Stimulated activated CD4-positive, alpha-beta T cell treated with anti-CD3 and anti-CD28 coated beads, Interleukin-12 subunit alpha, Interleukin-12 subunit beta, amount 100 ng/mL, for 4 hours (primary cell): ENCODE measurements at places on chromosomes 6 and 20.

DNA sequence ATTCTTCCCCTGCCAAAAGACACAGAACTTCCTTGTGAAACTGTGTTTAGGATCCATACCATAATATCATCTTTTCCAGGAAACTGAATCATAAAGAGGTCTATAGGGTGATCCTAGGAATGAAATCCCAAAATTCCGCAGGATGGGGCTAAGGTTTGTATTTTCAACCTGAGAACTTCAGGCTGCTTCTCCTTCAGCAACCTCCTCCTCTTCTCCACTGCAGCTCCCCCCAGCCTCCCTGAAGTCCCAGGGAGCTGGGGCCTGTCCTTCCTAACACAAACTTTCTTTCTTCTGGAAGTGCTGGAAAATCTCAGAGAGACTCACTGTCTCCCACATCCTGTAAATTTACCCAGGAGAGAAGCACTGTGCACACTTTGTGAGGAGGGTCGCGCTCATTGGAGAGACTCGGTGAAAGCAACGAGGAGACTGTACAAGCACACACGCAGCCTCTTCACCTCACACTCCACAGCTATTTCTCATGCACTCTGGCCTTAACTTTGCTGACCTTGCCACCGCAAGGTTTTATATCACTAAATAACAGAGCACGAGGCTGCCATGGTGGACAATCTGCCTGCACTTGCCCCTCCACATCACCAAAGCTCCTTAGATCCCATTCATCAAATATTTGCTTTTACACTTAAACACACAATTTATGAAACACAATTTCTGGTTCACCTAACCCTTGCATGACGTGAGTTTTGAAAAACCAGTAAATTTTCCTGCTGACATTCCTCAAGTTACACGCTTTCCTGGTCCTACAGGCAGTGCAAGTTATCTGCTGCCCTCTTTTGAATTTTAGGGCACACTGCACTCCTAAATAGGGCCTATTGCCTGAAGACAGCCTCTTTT, 14.3 kb downstream of the ID4 start:
- no peak for DNase-seq

- DNase-seq, result no peak
Observed at GRCh38 chr6:144311361-144311760, 26.2 kb downstream of the UTRN start.

GRCh38 chr20:38387953-38388352, 41.7 kb downstream of the LBP start:
- no peak for DNase-seq

- DNase-seq, result no peak
Observed at GRCh38 chr20:944148-944547, 28.0 kb upstream of the ANGPT4 start.

- no peak for DNase-seq
Observed at GRCh38 chr6:75402296-75402695, 91.3 kb downstream of the FILIP1 start.

DNA sequence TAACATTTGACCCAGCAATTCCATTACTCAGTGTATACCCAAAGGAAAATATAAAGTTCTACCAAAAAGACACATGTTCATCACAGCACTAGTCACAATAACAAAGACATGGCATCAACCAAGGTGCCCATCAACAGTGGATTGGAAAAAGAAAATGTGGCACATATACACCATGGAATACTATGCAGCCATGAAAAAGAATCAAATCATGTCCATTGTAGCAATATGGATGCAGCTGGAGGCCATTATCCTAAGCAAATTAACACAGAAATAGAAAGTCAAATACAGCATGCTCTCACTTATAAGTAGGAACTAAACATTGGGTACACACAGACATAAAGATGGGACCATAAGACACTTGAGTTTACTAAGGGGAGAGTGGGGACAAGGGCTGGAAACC, 441.9 kb upstream of the ID4 start:
- DNase-seq, result no peak

DNA sequence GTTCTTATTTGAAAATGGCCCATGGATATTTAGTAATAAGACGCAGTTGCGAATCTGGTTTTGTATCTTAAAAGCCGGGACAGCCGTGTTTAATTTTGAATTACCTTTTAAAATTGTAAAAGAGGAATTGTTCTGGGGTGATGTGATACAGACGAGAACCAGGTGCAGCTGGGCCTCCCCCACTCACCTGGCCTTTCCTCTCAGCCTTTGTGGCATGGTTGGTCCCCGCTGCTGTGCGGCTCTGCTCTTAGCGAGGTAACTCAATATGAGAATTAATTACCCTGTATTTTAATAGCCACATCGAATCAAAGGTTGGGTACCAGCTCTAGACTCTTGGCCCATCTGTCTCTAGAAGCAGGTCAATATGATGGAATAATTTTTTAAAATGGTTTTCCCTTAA, 56.5 kb upstream of the DACT2 start:
- no peak for DNase-seq
